ENCODE measurements at places on chromosomes 7 and 10.

DNA sequence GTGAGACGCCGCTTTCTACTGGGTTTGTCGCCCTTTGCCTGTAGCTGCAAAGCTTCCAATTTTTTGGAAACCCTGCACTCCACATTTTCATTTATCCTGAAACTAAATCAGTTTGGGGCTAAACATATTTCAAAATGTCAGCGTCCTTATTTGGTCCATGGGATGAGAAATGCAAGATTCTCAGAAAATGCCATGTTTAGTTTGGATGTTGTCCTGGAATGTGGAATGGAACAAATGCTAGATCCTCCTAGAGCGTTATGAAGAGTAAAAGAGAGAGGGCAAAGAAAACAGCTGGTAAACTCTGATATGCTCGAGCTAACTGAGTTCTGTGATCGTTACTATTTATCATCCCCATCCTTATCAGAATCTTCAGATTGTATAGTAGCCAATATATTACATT lies 236.9 kb downstream of the KLF6 start:
- DNase-seq, result no peak

DNA sequence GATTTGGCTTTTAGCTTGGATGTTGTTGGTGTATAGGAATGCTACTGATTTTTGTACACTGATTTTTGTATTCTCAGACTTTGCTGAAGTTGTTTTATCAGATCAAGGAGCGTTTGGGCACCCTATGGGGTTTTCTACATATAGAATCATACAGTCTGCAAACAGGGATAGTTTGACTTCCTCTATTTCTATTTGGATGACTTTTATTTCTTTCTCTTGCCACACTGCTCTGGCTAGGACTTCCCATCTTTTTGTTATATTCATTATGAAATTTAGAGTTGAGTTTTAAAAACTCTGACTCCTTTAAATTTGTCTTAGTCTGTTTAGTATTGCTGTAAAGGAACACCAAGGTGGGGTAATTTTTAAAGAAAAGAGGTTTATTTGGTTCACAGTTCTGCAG lies 4.7 kb downstream of the ZNF786 start:
- no peak for DNase-seq

DNA sequence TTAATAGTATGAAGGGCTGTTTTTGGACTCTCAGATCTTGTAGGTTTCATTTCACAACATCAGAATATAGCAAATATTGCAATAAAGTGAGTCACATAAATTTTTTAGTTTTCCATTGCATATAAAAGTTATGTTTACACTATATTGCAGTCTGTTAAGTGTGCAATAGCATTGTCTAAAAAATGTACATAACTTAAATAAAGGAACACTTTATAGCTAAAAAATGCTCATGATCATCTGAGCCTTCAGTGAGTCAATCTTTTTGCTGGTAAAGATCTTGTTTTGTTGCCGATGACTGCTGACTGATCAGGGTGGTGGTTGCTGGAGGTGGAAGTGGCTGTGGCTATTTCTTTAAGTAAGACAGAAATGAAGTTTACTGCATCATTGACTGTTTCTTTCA lies 42.0 kb downstream of the ABCA13 start:
- no peak for DNase-seq

DNA sequence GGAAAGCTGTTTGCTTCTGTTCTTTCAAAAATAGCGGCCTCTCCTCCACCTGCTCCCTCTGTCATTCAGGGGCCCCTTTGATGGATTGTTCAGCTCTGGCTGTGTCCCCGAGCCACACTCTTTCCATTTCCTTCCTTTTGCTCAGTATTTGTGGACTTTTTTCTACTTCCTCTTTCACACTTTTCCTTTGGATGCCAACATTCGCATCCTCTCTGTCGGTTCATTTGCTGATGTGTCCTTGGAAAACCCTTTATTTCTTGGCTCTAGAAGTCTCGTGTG lies 11.7 kb upstream of the PWWP2B start:
- no peak for DNase-seq

DNA sequence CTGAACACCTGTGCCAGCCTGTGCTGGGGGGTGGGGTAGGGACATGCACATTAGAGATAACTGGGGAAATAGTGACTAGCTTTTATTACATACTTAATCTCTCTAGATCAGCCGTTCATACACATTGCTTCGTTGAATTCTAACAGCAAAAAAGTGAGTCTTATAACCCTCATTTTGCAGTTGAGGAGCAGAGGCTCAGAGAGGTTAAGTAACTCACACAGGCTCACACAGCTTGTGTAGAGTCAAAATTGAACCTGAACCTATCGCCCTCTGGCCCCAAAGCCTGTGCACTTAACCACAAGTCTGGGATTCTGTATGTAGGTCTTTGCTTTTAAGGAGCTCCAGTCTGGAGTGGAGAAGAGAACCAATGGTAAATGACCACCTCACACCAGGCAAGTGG lies 59.9 kb downstream of the CDH23 start:
- no peak for DNase-seq

DNA sequence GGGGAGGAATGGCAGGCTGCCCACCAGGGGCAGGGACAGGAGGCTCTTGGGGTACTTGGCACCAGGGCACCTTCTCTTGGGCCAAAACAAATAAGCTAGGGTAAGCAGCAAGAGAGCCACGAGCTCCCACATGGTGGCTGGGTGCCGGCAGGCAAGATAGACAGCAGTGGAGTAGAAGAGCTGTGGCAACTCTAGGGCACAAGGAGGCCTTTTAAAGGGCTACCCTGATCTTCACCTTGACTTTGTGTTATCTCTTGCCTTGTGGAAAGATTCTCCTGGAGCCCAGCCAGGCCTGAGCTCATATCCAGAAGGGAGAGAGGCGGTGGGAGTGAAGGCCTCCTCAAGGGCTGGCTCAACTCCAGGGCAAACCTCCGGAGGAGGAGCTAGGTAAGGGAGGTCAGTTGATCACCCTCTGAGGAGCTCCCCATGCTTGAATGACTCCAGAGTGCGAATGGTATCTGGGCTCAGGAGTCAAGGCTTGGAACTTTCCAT lies at the start of gene CYP17A1:
Gene CYP17A1 (minus strand): TSS at position 184 of the 492 bp plus-strand sequence. CDS start 52 bp downstream, at position 132.
- DNase-seq, result peak; percentile 33

DNA sequence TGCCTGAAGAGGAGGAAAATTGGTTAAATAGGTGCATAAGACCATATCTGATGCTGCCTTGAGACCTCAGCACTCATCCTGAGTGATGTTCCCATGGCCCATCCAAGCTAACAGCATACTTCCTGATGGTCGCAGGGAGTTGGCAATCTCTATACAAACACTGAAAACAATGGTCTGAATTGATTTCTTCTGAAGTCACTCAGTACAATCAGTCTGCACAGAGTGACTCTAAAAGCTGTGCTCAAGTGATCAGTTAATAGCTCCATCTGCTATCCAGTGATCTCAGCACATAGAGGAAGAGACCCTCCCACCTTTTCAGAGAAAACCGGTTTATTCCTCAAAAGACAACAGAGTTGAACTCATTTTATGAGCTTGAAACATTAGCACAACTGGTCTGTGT lies 3.9 kb downstream of the PPP1R17 start:
- no peak for DNase-seq

DNA sequence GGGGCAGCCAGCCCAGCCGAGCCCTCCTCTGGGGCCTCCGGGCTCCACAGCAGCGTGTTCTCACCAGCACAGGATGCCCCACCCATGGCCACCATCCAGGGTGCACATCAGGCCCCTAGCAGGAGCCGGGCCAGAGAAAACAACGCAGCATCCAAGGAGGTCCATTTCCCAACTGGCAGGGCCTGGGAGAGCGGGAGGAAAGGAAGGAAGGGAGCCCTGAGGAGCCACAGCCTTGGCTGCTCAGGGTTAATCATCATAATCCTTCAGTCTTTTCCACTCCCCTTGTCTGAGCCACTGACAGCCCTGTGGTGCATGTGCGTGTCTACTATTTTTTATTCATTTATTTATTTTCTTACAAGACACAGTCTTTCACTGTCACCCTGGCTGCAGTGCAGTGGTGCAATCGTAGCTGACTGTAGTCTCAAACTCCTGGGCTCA lies 3.6 kb downstream of the PLAC9 start:
- DNase-seq, result peak; percentile 52

- no peak for DNase-seq
Measured at GRCh38 chr7:4136036-4136435, 546.1 kb upstream of the FOXK1 start.

DNA sequence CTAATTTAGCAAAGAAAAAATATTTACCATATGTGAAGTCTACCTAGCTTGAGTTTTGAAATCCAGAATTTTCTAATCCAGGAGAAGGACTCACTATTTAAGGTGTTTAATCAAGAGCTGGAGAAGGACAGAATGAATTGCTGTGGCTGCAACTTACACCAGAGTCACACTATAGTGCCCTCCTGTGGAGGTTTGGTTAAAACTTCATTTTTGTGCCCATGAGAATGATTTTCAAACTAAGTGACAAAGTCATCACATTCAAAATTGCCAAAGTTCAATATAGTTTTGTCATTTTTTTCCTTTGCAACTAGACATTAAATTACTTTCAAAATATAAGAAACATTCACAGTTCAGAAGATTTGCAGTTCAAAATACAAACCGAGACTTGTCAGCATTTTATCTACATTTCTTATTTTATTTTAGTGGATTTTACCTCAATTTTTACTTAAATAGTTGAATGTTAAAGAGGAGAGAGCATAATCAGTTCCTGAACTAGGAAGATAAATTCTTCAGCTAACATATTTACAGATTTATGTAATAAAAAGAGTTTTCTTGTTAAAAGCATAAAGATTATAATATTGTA lies 70.7 kb downstream of the CABCOCO1 start:
- peak; percentile 71 for DNase-seq

DNA sequence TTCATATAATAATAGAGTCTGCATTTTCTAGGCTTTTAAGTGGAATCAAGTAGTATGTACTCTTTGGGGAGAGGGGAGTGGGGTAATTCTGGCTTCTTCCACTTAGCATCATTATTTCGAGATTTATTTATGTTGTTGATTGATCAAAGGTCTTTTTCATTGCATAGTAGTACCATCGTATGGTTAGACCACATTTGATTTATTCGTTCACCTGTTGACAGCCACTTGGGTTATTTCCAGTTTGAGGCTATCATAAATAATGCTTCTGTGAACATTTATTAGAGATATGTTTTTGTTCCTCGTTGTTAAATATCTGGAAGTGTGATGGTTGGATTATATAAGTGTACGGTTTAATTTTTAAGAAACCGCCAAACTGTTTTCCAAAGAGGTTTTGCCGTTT lies 52.8 kb downstream of the AHCYL2 start:
- DNase-seq, result no peak

- no peak for DNase-seq
Measured at GRCh38 chr10:76281659-76282058, 850.2 kb downstream of the LRMDA start.

DNA sequence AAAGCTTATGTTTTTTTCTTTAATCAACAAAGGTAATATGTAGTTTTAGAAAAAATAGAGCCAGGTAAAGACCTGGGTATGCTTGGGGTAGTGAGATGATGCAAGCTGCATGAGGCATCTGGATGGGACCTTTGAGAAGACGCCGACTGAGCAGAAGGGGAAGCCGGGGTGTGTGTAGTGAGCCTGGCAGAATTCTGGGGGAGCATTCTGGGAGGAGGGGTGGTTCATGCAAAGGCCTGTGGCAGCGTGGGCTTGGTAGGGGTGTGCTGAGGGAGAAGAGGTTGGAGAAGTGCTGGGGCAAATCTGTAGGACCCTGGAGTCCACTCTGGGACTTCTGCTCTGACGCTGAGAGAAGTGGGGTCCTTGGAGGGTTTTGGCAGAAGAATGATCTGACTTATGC lies 33.9 kb upstream of the SHH start:
- no peak for DNase-seq

DNA sequence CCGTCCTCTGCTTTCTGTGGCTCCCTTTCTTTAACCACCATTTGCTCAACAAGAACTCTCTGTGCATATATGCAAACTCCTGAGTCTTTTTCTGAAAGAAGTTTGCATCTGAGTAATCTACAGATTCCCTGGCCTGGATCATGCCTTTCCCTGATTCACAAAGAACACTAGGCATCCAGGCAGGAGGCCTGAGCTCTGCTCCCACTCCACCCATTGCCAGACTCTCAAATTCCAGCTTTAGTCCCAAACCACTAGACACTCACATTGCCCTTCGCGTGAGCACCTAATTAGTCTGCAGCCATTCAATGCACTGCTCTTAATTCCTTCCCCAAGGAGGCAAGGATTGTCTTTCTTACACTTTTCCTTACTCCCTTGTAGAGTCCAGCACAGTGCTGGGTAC lies 60.9 kb downstream of the ABCC2 start:
- DNase-seq, result no peak

- no peak for DNase-seq
Measured at GRCh38 chr7:117896339-117896738, 23.1 kb upstream of the CTTNBP2 start.

DNA sequence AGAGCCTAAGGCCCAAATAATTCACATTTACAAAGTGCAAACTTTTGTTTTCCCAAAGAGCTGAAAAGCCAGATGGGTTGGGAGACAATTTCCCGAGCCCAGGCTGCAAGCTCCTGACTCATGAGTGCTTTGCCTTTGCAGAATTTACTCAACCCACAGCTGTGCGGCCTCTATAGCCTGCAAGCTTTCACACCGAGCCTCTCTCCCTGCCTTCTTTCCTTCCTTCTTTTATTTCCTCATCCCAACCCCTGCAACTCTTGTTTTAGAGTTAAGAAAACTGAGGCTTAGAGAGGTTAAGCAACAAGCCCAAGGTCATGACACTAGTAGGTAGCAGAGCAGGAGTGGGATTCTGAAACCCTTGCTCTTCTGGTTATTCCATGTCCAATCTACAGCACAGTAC lies 203.0 kb upstream of the GPR26 start:
- no peak for DNase-seq

All from hepatocyte (in vitro differentiated cells).